ENCODE measurements at places on chromosomes 1 and 21.

DNA sequence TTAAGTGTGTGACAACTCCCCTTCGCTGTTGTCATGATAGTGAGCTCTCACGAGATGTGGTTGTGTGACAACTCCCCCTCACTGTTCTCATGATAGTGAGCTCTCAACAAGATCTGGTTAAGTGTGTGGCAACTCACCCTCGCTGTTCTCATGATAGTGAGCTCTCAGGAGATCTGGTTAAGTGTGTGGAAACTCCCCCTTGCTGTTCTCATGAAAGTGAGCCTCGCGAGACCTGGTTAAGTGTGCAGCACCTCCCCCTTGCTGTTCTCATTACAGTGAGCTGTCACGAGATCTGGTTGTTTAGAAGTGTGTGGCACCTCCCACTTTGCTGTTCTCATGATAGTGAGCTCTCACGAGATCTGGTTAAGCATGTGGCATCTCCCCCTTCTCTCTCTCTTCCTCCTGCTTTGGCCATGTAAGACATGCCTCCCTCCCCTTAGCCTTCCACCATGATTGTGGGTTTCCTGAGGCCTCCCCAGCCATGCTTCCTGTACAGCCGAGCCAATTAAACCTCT, 25.1 kb upstream of the LSS start:
- DNase-seq = no peak

DNA sequence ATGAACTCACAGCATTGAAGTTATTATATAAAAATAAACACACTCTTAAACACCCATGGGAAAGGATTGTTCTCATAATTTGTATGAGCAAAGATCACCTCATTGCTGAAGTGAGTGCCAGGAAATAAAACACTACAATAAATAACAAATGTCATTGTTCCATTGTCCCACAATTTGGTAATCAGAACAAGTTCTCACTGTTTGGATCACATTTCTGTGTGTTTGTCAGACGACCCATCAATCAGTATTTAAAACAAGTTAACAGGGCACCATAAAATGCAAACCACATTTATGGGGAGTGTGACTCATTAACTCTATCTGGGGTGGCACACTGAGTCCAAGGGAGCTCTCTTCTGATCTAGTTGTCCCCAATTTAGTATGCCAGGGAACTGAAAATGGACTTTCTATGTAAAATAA, 124.5 kb downstream of the PTPRC start:
- no peak for DNase-seq

DNA sequence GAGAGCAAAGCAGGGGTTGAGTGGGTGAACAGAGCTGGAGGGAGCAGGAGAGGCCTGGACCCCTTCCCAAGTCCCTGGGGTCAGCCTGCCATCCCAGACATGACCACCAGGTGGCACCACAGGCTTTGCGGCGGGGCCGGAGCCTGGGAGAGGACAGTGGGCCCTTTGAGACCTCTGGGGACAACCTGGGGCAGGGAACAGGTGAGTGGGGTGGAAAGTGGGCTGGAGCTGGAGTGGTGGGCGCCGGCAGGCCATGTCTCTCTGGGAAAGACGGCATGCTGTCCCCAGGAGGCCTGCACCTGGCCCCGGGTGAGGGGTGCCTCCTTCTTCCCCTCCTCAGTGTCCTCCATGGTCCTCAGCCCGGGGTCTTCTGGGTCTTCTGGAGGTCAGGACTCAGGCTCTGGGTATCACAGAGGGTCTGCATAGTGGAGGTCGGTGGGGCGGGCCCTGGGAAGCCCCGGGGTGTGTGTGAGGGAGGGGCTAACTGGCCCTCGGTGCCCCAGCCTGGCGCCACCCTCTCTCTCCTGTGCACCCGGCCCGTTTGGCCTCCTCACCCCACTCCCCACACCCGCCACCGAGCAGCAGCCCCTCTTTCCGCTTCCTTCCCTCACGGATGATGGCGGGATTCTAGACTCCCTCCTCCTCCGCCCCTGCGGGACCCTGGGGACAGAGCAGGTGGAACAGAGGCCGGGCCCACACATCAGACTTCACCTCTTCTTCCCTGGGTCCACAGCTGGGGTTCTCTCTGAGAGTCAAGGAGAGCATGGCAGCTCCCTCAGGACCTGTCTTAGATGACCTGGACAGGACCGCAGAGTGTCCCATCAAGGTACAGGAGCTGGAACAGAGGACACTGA, 28.5 kb upstream of the PKP1 start:
- no peak for DNase-seq

GRCh38 chr1:15683345-15684039, 628 bp upstream of the PLEKHM2 start:
- no peak for DNase-seq

DNA sequence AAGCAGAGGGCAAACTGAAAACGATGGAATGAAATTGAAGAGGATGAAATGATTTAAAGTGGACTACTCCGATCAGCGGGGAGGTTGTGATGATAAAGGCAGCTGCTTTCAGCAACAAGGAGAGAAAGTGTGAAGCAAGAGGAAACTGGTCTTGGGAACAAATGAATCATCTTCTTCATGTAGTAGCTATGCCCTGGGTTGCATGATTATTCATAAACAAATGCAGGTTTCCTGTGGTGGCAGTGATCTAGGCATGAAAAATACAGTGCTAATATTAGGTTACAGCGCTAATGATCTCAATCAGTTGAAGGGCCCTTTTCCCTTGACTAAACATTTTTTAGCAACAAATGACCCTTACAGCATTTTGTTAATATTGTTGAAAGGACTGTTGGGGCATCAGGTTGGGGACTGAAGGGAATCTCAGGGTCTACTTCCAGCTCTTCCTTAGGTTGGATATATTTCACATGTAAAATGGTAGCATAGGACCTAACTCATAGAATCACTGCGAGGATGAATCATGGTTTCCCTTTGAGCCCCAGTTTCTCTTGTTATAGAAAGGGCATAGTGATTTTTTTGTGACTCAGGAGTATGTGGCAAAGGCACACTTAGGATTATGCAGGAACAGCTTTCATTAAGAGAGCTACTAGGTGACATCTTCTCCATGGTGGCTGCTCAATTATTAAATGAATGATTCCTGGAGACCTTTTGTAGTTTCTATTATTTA, 1.9 kb upstream of the ZFYVE9 start:
- no peak for DNase-seq

- no peak for DNase-seq
Observed at GRCh38 chr1:10556430-10557005, 81.8 kb downstream of the PEX14 start.

GRCh38 chr1:165629848-165630628, 996 bp upstream of the MGST3 start:
- no peak for DNase-seq

GRCh38 chr1:223651291-223651991, 14.1 kb downstream of the CAPN8 start:
- DNase-seq = no peak

- DNase-seq = no peak
Observed at GRCh38 chr1:150176593-150176992, 26.9 kb downstream of the PLEKHO1 start.

DNA sequence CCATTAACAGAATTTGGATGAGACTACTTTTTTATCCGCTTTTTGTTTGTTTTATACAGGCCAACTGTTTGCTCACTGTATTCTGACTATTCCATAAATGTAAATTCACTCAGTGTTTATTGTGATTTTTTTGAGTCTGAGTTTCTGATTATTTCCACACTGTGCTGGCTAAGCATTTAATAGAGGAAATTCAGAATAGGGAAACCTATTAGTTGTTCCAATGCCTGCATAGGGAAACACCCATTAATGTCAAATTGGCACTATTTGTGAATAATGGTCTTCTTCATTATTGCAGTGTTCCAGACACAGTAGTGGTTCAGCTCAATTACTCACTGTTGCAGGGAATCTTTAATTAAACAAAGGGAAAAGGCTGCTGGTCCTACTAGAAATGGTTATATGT, 174.7 kb upstream of the SGIP1 start:
- DNase-seq = no peak

- DNase-seq = no peak
Observed at GRCh38 chr21:46065914-46066551, 31.9 kb upstream of the COL6A2 start.

- DNase-seq = no peak
Observed at GRCh38 chr1:25985171-25985570, 12.7 kb downstream of the PAFAH2 start.

- DNase-seq = no peak
Observed at GRCh38 chr1:6157528-6158174, 22.5 kb downstream of the CHD5 start.

GRCh38 chr1:21020151-21020550, 156.5 kb downstream of the EIF4G3 start:
- no peak for DNase-seq

DNA sequence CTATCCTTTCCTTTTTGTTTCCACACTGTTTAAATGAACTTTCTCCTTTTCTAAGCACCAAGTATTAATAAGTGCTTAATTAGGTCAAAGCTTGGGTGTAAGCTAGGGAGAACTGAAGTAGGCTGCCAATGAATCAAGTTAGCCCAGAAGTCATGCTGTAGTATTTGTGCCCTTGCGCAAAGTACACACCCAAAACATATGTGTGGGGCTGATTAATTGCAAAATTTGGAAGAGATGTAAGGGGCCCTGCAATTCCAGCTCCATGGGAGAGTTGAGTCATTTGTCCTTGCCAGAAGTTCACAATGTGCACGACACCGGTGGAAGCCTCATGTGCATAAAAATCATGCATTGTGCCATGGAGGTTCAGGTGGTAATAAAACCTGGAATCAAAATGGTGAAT, 18.6 kb upstream of the NTNG1 start:
- DNase-seq = no peak

GRCh38 chr1:42769811-42770210, 2.8 kb downstream of the C1orf50 start:
- no peak for DNase-seq

DNA sequence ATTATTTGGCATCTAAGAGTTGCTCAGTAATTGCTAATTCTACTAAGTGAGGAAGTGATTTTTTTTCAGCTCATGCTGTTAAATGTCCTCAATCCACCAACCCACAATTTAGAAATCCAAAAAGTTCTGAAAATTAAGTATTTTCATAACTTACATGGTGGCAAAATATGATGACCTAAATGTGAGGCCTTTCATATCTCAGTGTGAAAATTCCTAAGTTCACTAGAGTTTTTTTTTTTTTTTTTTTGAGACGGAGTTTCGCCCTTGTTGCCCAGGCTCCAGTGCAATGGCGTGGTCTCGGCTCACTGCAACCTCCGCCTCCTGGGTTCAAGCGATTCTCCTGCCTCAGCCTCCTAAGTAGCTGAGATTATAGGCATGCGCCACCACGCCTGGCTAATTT, 5.6 kb downstream of the NUCKS1 start:
- no peak for DNase-seq

- DNase-seq = no peak
Observed at GRCh38 chr1:185670187-185670627, 64.0 kb upstream of the HMCN1 start.

DNA sequence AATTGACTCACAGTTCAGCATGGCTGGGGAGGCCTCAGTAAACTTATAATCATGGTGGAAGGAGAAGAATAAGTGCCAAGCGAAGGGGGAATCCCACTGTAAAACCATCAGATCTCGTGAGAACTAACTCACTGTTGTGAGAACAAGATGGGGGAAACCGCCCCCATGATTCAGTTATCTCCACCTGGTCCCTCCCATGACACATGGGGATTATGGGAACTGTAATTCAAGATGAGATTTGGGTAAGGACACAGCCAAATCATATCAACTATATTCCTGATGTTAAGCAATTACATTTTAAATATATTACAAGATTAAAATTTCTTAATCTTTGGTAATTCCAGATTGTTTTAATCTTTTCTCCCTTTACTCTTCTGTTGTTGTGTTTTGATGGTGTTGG, 55.2 kb downstream of the FNBP1L start:
- no peak for DNase-seq

GRCh38 chr1:153546796-153547559, 1.4 kb upstream of the S100A4 start:
- DNase-seq = no peak

GRCh38 chr1:224183591-224184312, 712 bp downstream of the DEGS1 start:
- no peak for DNase-seq

DNA sequence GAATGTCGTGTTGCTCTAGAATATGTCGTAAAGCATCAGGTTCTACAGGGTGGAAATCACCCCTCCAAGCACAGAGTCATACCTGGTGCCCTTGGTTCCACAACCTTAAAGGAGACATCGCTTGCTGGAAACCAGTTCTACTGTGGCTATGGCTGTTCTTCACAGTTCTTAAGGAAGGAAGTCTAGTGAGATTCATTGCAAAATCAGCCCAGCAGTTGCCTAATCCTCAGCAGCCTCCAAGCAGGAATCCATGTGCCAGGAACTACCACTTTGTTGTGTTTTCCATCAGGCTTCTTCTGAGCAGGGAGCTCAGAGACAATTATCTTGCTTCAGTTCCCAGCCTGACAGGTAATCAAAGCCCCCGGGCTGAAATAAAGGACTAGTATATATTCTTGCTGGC, 45.0 kb upstream of the SLC35F3 start:
- DNase-seq = no peak

DNA sequence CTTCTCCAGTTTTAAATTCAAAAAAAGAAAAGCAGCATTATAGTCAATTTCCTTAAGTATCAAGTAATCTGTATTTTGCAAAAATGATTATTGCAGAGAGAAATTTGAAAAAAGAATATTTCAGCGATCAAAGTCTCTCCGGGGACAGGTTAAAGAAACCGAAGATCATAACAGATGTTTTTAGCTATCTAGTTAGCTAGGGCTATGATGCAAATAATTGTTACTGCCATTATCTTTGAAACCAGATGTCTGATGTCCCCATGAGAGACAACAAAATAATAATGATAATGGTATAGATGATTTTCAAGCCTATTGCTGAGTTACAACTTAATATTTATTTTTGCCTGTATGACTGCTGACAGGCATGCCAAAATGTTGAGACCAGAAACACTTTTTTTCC, 1326.0 kb downstream of the PLA2G4A start:
- no peak for DNase-seq

GRCh38 chr1:76725864-76726619, 141.2 kb upstream of the ST6GALNAC5 start:
- no peak for DNase-seq

DNA sequence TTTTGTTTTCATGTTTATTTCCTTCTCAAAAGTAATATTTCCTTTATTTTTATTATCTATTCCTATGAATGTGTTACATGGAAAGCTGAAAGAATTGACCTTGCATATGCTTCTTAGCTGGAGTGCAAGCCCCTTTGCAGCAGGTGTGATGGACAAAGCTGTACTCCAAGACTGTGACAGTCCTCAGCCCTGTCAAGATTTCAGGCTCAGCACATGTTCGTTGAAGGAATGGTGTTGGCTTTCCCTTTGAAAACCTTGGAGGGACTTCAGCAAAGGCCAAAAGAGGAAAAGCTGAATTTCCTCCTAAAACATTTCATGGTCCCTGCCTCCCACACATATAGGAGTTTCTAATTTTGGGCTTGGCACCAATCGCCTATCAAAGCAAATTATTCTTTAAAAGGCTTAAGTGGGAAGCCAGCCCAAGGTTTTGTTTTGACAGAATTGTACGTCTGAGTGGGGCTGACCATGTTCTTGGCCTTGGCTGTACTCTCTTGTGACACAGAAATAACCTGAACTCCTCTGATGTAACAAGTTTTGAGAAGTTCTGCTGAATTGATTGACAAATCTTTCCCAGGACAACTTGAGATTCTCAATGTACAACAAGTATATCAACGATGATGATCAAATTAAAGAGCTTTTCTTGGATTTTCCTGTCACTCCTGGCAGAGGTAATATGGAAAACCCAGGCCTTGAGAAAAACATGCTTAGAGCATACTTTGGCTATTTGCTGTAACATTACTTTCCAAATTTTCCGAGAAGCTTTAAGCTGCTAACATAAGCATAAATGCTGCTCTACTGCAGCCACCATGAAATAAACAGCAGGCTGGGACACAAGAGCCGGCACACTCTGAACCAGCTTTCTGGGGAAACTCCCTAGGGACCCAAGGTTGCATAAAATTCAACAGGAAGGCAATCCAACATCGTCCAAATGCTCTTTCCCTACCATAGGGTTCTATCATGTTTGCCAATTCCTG, 135.7 kb upstream of the ZNF648 start:
- DNase-seq = no peak
